ENCODE measurements at places on chromosomes 12 and 14.

- DNase-seq: no peak
Measured at GRCh38 chr14:29805415-29806123, 122.1 kb downstream of the PRKD1 start.

GRCh38 chr14:59398841-59399240 is 66.3 kb downstream of the GPR135 start:
- no peak for DNase-seq

DNA sequence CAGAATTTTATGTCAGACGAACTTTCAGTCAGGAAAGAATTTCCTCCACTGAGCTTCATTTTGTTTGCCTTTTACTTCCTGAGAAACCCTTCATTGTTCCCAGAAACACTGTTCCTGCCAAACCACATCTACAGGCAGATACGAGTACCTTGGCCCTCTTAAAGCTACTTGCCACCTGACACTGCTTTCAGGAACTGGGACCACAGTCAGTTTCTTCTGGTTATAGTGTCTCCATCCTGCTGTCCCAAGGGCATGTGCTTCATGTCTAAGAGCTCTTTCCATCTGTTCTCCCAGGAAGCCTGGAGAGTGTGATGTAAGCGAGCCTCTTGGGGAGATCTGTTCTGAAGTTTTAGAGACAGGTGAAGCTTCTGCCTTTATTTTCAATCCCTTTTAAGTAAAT is 161.7 kb upstream of the PLEKHA5 start:
- DNase-seq: no peak

GRCh38 chr14:79098324-79098723 is 928.2 kb downstream of the NRXN3 start:
- no peak for DNase-seq

DNA sequence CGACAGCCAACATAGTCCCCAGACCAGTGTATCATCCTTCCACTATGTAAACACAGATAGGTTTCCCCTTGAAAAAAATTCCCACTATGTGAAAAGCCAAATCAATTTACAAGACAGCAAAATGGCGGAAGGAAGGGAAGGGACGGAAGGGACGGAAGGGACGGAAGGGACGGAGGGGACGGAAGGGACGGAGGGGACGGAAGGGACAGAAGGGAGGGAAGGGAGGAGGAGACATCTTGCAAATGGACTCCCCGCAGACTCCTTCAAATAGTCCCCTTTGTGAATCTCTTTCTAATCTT is 75.3 kb downstream of the NINJ2 start:
- DNase-seq: no peak

DNA sequence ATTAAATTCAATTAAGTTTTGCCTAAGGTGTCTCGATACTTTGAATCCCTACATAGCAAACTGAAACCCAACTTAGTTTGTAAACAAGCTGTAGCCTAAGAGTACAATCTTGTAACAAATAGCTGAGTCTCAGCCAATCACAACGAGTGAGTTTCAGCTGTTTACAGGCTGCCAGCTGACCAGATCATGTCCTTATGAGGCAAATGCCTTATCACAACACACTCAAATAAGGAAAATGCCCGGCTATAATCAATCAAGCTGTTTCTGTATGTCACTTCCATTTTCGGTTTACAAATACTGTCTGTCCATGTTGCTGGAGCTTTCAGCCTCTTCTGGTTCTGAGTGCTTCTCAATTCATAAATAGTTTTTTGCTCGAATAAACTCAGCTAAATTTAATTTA is 943.8 kb downstream of the SLC16A7 start:
- DNase-seq: no peak

DNA sequence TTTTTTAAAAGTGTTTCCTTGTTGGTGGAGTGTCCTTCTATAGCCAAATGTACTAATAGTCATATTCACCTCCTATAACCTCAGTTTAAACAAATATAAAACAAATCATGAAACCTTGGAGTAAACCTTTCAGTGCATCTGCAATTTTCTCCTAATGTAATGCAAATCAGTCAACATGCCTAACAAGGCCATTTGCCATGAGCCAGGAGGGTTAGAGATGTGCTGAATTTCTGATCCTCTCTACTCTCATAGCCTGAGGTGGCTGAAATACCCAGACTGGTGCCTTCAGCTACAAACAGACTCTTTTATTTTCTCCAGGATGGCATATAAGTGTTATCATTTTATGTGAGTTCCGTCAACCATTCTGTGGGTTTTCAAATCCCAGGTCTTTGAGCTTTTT is 908.1 kb downstream of the GALC start:
- DNase-seq: no peak

DNA sequence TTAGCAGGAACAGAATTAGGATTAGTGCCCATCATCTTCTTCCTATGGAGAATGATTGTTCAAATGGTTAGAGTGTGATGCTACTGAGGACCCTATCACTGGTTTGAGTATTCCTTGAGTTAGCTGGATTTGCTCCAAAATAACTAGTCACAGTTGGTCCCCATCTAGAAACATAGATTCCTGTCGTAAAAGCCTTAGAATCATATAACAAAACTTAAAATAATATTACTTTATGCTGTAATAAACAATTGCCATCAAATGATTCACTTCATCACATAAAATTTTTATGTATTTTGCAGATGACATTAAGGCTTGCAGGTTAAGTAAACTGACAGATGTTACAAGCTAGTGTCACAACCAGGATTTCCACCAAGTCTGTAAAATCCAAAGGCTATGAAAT is 209.8 kb downstream of the CCER1 start:
- no peak for DNase-seq

- no peak for DNase-seq
Measured at GRCh38 chr12:43462080-43462479, 89.9 kb downstream of the ADAMTS20 start.

- DNase-seq: no peak
Measured at GRCh38 chr12:51393676-51394545, 2.7 kb upstream of the GALNT6 start.

GRCh38 chr12:9673404-9674225 is 4.1 kb downstream of the CLEC2D start:
- no peak for DNase-seq

DNA sequence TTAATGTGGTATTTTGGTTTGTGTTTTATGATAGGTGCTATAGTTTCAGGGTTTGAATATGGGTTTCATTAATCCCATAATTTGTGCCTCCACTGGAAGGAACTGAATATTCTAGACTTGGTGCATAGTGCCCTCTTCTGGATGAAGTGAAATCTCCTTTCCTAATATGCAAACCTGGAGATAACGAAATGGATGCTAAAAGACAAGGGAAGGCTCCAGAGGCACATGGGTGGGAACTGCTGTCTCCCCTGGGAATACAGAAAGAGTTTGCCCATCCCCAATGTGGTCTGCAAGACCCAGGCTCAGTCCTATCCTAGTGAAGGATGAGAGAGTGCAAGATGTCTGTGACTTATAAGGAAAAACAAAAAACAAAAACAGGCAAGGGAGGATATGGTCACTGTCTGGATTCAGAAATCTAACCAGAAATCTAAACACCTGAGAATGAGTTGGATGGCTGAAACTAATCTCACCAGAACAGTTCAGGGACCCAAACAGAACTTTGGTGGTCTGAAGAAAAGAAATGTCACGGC is 142.3 kb upstream of the TMPO start:
- DNase-seq: no peak

DNA sequence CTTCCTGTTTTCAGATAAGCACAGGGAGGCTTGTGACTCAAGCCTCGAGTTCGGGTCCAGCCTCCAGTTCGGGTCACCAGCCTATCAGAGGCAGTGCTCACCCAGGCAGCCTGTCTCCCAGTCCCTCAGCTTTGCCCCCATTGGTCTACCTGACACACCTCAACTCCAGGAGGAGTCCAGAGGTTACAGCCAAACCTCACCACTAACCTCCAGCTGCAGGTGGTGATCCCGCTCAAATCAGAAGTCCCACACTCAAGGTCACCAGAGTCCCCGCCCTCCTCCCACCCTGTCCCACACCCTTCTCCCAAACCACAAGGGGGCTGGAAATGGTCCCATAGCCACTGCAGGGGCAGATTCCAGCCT is 42.1 kb downstream of the KDM2B start:
- DNase-seq: no peak

GRCh38 chr12:110844551-110845338 is 2.0 kb upstream of the CCDC63 start:
- DNase-seq: no peak

DNA sequence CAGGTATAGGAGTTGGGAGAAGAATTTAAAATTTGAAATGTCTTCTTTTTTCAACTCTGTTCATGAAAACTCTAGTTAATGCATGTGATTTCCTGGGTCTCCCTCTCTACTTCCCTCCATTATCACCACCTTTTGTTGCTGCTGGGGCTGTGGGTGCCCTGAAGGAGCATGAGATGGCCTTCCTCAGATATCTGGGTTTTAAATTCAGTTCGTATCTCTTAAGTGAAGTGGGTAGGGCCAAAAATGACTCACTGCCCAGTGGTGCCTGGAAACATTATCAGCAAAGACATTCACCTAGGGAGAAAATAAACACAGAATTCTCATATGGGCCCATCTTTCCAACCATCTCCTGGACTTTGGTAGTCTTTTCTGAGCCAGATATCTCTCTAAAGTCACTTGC is 234.9 kb upstream of the PLEKHG7 start:
- no peak for DNase-seq

- no peak for DNase-seq
Measured at GRCh38 chr14:74605531-74606223, 6.4 kb downstream of the LTBP2 start.

- no peak for DNase-seq
Measured at GRCh38 chr12:119181202-119181601, 2.5 kb downstream of the HSPB8 start.

GRCh38 chr12:70648831-70649230 is 11.6 kb upstream of the PTPRB start:
- DNase-seq: no peak

DNA sequence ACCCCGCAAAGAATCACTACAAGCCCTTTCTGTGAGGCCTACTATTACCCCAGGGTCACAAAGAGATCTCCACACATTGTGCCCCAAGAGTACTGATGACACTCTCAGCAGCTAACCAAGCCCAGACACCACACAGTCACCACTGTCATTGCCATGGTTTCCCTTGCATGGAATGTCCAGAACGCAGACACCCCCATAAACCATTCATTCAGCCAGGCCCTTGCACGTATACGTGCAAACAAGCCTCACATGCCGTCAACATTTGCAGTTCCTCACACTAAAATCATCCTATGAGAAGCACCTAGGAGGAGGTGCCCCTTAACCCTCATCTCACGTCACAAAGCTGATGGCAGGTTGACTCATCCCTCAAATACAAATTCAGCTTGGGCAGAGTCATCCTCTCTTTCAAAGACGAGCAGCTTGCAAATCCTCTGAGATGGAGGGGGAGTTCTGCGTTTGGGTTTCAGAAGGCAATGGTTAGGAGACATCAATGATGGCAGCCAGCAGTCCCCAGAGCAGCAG is 17.1 kb upstream of the KRT77 start:
- DNase-seq: no peak

DNA sequence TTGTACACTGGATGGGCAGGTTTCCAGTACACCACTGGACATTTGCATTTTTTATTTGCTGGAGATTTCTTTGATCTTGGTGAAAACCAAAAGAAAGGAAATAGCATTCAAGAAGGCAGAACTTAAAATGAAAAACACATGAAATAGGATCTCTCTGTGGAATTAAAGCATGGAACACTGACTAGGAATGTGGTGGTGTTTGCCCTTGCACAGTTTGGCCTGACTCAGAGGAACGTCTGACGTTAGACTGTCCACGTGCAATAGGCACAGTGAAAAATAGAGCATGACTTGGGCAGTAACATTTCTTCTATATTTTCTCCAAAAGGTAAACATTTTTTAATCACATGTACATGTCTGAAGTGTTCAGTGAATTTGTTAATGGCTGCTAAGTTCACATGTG is 474.1 kb upstream of the PRICKLE1 start:
- DNase-seq: no peak

Data from stimulated activated CD8-positive, alpha-beta memory T cell treated with anti-CD3 and anti-CD28 coated beads, Interleukin-4, amount 100 ng/mL, for 1 hour (primary cell).